ENCODE measurements at places on chromosomes 6 and 20.

- DNase-seq, result no peak
Measured at GRCh38 chr6:56764081-56764566, 121.4 kb upstream of the DST start.

DNA sequence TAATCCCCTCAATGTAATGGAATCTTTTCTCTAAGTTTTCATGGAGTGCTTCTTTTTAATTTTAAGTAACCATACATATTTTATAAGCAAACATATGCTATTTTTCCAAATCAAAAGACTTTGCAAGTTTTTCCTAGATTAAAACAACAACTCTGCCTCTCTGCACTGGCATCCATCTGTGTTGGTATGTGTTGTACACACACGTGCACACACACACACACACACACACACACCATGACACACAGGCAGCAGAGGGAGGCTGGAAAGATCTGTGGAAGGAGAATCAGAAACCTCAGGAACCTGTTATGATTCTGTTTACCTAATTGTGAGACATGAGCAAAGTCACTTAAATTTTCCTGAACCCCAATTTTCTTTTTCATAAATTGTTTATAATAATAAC, 295.0 kb upstream of the PRDM1 start:
- no peak for DNase-seq

DNA sequence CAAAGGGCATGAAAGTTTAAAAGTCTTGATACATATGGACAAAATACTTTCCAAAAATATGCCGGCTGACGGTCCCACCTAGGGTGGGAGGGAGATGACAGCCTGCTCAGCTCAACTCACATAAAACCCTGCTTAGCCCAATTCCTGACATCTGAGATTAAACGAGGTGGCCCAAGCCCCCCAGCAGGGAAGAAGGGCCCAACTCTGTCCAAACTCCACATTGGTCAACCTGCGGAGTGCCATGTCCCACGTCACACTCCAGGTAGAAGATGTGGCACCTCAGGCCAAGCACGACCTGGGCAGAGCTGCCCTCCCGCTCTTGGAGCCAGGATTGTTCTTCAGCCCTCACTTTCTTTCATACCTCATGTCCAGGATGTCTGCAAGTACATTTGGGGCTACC, 48.2 kb downstream of the FGD2 start:
- no peak for DNase-seq

DNA sequence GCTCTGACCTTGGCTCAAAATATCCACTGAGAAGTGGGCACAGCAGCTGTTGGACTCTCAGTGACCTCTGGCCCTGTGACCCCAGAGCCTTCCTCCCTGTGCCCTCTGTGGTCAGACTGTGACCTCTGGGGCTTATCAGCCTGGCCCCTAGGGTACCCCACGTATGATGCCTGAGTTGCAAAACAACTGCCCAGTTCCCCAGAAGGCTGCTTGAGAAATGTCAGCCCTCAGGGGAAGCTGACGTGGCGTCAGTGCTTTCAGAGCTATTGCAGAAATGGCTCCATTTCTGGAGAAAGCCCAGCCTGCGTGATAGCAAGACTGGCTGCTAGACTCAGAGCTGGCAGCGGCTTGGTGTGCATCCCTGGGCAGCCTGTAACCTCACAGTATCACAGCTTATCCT, 31.5 kb upstream of the TGM2 start:
- no peak for DNase-seq

GRCh38 chr6:3162067-3162497, 4.7 kb upstream of the TUBB2A start:
- no peak for DNase-seq

GRCh38 chr6:41367700-41368099, 32.3 kb downstream of the NCR2 start:
- no peak for DNase-seq

DNA sequence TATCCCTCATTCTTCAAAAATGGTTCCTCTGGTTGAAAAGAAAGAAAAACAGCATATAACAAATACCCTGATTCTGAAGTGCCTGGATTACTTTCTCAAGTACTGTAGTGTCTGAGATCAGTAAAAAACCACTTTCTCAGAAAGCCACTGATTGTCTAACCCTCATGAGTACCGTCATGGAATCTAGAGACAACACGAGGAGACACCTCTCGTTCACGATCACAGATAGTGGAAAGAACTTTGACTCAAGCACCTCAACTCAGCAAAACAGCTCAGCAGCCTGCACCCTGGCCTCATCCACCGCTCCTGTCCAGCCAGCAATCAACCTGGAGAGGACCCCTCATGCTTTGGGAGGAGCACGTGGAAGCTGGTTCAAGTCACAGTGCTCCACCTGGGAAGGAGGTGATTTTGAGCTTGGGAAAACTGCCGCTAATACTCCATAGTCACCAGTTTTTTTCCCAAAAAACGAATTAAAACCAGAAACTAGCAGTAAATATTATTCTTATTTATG, 1.0 kb downstream of the SCML4 start:
- no peak for DNase-seq

GRCh38 chr6:92415656-92416055, 1003.7 kb downstream of the EPHA7 start:
- no peak for DNase-seq

DNA sequence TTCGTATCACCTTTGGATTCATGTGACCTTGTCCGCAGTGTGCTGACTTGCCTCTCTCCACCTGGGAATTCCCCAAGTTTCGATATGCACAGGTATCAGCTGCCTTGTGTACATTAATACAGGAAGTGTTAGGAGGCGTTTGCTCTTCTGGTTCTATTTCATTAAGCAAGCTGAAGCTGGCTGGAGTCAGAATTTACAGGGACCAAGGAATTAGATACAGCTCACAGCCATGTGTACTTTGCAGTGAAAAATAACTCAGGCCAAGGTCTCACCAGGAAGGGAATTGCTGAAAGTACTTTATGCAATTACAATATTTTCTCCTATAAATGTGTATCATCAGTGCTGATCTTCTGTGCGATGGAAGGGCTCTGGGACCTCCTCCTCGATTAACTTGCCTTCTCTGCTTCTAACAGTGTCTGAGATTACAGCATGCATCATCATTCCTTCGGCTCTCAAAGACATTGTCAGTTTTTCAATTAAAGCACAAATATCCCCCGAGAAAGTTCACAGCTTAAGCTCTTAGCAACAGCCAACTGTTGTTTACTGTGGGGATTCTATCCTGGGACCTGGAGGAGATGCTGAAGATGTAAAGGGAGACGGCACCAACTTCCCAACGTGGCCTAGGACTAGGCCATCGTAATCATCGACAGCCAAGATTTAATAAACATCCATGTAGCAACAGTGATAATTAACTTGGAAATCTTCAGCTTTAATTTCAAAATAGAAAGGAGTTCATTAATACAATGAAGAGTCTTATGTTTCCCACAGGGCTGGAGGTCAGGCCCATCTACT, 13.8 kb upstream of the TIAM2 start:
- no peak for DNase-seq

DNA sequence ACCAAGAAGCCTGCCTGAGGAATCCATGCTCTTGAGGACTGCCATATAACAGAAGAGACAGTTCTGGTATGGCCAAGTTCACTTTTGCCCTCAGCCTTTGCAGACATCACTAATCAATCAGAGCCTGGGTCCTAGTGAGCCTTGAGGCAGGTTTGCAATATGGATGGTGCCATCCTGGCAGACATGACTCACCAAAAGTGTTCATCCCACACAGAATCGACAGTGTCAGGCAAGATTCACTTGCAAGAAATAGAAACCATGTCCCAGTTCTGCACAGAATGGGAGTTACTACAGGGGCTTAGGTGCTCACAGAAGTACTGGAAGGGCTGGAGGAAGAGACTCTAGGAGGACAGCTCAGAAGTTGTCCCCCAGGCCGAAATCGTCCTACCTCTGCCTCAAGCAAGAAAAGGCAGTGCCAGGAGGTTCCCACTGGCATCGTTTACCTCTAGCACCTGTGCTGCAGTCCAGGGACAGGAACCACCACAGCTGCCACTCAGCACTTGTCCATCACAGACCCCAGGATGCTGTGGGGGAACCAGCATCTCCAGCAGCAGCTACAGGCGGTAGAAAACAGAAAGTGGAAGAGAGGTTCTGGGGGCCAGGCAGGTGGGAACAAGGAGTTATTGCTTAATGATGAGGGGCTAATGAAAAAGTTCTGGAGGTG, 42.6 kb upstream of the PHACTR3 start:
- DNase-seq, result no peak

DNA sequence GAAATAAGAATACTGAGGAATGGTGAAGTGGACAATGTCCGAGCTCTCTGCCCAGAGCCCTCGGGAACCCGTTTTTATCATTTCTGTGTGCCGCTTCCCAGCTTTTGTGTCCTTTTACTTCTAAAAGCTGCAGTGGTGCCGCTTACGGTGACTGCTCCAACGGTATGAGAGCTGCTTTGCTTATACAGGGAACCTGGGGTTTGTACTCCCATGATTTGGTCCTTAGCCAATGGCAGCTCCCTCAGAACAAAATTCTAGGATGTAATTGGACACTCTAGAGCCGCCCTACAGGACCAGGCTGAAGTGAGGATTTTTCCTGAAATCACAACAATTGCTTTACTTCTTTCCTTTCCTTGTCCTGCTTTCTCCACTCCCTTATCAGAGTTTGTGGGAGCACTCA, 24.2 kb upstream of the PCSK2 start:
- DNase-seq, result no peak

GRCh38 chr6:111944541-111944940, 71.3 kb upstream of the FYN start:
- DNase-seq, result no peak

GRCh38 chr6:121465101-121465500, 29.7 kb downstream of the GJA1 start:
- DNase-seq, result no peak

GRCh38 chr20:20435453-20435852, 67.5 kb downstream of the INSM1 start:
- DNase-seq, result no peak

DNA sequence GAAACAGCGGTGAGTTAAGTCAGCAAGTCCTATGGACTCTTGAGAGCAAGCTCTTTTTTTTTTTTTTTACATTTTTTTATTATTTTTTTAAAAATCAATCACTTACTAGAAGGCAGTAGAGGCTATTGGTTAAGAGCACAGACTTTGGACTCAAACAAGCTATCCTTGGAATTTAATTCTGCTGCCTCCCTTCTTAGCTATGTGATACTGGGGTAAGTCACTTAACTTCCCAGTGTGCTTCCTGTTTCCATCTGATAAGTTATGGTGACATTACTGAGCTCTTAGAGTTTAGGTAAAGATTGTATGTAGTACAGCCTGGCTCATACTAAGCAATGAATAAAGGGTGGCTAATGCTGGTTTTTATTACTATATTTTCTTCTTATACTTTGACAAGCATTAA, 770.5 kb upstream of the FLRT3 start:
- DNase-seq, result no peak

DNA sequence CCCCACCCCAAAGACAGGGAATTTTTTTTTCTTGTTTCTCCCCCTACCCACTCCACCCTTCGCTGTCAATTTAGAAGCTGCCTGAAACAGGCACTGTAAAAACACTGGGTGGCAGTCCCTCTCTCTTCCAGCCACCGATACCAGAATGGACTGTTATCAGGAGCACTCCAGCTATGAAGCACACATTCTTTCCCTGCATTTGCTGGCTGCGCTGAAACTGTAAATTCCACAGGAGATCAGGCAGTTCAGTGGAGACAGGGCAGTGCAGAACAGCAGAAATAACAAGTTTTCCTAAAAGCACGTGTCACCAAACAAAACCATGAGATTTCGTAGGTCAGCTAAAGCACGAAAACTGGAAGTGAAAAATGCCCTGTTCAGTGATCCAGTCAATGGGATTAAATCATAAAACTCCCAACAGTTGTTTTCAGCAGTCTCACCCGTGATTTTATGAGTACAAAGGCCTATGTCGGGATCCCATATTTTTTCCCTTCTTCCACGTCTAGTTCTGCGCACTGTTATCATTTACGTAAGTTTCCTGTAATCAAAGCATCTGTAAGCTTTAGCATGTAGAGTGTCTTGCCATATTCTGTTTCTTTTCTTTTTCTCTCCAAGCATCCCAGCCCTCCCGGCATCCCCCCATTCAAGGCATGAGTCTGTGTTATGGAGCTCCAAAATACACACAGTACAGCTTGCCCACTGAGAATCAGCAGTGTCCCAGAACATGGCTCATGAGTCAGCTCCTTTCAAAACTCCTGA, 359.9 kb upstream of the EPHA7 start:
- no peak for DNase-seq

DNA sequence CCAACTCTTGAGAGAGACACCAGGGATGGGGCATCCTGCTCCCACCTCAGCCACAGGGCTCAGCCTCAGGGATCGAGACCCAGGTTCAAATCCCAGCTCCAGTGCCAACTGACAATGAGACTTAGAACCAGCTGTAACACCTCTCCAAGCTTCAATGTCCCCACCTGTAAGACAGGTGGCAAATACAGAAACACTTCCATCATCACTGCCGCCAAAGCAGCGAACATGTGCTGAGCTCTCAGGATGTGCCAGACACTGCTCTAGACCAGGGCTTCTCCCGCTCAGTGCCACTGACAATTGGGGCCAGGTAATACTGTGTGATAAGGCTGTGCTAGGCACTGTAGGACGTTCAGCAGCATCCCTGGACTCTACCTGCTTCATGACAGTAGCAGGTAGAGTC, 22.1 kb downstream of the PREX1 start:
- no peak for DNase-seq

DNA sequence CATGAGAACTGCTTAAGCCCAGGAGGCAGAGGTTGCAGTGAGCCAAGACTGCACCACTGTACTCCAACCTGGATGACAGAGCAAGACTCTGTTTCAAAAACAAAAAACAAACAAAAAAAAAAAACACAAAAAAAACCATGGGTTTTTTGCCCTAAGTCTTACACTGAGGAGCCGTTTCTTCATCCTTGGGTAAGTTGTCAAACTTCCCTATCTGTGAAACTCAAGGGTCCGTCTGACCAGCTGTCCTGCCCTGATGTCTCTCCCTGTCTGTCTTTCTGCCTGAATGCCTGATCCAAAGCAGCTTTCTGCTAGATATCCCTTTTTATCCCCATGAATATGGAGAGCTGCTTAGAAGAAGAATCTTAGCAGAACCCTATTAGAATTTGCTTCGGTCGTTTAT, 41.3 kb upstream of the CLDN20 start:
- no peak for DNase-seq

GRCh38 chr6:47447722-47448121, 29.9 kb upstream of the CD2AP start:
- DNase-seq, result no peak

GRCh38 chr20:42635699-42636411, 553.9 kb downstream of the PTPRT start:
- no peak for DNase-seq

Measured in thoracic aorta (tissue), 2 donors.